Cortex of kidney (tissue), 1 donor: ENCODE measurements at places on chromosomes 5 and 9.

DNA sequence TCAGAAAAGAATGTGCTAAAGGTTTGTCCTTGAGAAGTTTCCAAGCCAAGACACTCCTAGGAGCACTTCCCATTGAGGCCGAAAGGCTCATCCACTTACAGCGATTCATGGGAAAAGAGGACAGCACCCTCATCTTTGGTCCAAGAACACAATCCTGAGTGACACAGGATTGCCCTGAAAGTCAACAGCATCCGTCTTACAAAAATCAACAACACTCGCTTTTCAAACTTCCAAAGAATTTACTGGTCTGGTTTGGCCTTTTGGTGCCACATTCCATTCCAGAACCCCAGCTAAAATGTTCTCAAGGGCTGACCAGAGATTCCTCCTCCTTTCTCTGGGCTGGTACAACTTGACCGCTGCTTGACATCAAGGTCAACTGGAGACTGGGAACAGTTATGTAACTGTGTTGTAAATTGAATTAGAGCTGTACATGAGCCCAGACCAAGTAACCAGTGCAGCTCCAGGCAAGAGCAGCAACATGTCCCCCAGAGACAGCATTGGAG, 415.8 kb upstream of the PIK3R1 start:
- no peak for DNase-seq

DNA sequence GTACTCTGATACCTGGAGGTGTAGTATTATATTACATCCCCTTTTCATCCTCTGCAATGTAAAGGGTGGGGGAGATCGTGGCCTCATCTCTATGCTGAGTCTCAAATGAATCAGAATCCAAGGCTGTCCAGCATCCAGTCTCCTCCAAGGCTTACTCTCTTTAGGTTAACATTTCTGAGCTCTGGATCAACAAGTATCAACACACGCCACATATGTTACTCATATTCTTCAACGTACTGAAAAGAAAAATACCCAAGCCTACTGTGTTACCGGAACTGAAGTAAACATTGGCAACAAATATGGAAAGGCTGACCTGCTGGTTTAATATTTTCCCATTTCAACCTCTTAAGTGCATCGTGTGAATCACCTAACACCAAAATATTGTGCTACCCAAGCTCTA, 241.8 kb downstream of the GAS1 start:
- no peak for DNase-seq

DNA sequence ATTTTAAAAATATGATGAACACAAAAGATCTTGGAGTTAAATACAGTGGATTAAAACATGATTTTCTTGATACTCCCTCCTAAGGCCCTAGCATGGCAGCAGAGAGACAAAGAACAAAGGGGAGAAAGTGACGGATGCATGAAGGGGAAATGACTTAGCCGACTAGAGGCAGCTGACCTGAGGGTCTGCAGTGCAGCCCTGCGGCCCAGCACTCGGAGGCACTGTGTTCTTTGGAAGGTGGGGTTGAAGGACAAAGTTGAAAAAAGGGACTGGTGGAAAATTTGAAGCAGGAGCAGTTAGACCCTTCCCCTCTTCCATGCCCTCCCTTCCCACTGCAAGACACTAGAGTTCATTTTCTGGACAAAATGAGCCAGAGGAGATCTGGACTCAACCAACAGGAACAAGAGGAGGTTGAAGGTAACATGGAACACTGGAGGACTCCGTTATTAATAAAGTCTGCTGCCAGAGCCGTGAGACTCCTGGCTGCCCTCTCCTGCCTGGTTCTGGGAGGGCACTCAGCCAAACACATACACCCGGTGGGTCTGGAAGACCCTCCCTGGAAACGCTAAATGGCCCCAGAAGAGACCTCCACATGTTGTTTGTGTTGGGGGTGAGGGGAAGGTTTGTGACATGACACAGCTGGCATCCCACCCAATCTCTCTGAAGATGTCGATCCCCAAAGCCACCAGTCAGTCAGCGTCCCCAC, 98.1 kb downstream of the JMY start:
- no peak for DNase-seq

DNA sequence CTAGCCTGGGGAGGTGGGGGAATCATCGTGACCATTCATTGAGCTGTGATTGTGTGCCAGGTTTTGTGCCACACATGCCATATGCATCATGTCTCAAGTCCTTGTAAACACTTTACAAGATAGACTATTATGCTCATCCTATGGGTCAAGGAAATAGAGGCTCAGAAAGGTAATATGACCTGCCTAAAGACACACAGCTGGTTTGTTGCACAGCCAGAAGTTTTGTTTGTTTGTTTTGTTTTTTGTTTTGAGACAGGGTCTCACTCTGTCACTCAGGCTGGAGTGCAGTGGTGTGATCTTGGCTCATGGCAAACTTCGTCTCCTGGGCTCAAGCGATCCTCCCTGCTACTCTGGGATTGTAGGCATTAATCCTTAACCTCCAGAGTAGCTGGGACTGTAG, 21.4 kb upstream of the CRB2 start:
- no peak for DNase-seq

DNA sequence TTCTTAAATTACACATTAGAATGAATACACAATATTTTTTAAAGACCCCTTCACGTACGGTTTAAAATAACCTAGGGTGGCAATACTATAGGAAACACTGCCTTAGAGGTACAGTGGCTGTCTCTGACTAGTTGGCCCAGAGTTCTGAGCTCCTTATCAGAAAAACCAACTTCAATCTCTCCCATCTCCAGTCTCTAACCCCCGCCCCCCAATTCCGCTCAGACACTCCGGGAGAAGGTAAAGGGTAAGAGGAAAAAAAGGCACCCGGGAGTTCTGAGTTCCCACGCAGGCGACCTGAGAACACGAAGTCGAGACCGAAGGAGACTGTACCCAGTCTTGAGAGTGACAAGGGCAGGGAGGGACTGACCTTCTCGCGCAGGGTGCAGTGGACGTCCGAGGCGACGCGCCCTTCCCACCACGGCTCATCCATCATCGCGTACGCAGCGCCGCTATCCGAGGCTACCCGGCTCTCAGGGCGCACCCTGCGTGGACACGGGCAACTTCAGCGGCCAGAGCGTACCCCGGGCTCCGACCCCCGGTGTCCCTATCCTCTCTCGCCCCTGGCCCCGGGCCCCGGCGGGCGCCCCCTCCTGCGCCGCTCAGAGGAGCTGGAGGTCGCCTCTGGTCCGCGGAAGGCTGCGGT, 752 bp downstream of the CCNJL start:
- no peak for DNase-seq

DNA sequence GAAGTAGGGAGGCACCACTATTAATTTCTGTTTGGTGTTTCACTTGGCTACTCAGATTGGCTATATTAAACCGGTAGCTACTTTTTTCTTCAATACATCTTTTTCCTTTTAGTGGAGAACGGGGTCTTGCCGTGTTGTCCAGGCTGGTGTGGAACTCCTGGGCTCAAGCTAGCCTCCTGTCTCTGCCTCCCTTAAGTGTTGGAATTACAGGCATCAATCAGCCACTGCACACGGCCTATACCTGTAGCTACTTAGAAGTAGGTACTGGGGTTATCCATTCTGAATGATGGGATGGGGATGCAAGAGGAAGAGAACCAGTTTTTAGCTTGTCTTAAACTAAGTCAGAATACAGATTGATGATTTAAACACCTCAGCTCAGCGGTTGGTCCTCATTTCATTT, 1.7 kb downstream of the UBE2D2 start:
- DNase-seq, result no peak

- no peak for DNase-seq
Measured at GRCh38 chr5:143781993-143782520, 29.9 kb upstream of the HMHB1 start.

DNA sequence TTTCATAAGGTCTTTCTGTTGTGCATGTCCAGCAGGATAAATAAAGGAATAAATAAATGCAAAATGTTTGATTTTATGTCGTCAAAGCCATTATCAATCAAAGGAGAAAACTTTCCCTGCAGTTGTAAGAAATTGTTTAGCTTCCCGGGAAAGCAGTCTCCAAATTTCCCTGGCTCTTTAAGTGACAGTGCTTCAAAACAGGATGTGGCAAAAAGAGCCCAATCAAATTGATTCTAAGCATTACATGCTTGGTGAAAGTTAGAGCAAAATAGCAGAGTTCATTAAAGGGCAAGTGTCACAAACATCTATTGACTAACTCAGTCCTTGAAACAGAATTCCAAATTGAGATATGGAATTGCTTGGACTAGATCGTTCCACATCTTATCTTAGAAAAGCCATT, 704.1 kb downstream of the PRELID2 start:
- DNase-seq, result no peak

DNA sequence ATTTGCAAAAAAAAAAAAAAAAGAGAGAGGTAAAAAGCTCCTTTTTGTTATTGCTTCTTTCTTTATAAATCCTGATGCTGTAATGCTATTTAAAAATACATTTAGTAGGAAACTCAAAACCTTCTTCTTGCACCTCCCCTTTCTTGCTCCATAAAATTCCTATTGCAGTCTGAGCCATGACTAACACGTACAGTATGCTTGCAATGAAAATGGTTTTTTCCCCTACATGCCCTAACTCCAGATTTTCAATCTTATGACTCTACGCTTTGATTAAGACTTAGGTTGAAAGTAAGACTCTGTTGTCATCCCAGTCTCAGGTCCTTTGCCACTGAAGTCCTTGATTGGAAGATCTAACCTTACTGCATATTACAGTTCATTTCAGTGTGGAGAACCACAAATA, 23.9 kb downstream of the FGF10 start:
- no peak for DNase-seq

DNA sequence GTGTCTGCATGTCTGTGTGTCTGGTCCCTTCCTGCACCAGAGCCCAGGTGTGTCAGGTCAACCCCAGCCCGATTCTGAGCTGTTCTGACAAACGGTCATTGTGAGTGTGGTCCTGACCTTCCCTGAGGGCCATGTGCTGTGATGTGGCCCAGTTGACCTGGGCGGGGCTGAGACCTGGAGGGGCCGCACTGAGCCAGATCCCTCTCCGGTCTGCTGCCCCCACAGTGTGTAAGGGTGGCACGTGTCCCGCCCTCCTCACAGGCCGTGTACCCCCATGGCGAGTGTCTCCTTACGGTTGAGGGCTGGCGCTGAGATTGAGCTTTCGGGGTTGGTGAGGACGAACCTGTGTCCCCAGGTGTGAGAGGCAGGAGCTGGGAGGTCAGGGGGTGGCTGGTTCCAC, 136.5 kb downstream of the MRPL36 start:
- no peak for DNase-seq

GRCh38 chr5:15959370-15960164, 220.0 kb downstream of the MARCHF11 start:
- no peak for DNase-seq

- DNase-seq, result no peak
Measured at GRCh38 chr5:132765311-132766019, 11.6 kb downstream of the SEPTIN8 start.

DNA sequence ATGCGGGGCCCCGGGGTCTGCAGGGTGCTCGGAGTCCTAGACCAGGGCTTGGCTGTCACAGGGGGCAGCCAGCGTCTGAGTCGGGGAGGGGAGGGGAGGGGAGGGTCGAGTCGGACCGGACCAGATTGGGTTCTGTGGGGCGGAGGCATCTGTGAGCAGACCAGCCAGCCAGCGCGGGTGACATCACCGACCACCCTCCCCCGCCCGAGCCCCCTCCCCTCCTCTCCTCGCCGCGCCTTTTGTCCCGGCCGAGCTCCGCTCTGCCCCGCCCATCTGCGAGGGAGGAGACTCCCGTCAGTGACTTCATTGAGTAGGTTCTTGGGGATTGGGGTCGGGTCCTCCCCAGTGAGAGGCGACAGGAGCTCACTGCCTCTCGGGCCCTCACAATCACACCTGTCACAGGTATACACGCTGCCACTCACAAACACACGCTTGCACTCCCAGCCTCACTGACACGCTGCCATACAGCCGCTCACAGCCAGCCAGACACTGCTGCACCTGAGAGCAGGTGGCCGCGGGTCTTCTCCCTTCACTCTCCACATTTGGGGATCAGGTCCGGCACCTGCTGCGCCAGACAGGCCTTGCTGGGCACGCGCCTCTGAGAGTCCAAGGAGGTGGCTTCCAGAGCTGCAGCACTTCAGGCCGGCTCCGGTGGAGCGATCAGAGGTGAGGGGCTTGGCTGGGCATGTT, 546 bp downstream of the DNAJB5 start:
- no peak for DNase-seq

- no peak for DNase-seq
Measured at GRCh38 chr9:127915801-127916719, 781 bp downstream of the ST6GALNAC4 start.

DNA sequence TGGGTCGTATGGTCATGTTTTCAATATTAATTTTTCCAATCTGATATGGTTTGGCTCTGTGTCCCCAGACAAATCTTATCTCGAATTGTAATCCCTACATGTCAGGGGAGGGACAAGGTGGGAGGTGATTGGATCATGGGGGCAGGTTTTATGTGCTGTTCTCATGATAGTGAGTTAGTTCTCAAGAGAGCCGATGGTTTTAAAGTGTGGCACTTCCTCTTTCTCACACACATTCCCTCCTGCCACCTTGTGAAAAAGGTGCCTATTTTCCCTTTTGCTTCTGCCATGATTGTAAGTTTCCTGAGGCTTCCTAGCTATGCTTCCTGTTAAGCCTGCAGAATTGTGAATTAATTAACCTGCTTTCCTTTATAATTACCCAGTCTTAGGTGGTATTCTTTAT, 309.1 kb upstream of the GRIN3A start:
- DNase-seq, result no peak

DNA sequence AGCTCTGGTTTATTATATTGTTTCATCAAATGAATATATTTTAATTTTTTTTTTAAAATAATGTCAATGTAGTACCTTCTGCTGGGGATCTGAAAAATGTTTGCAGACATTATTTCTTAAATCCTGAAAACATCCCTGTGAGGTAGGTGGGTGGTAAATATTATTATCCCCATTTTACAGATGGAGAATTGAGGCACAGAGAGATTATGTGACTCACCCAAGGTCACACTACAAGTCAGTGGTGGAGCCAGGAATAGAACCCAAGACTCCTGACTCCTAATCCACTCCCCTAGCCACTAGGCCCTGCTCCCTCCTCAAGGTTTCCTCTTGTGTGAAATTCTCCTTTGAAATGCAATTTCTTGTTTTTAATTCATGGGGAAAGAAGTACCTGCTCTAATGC, 171.4 kb downstream of the NIPBL start:
- DNase-seq, result no peak

- DNase-seq, result no peak
Measured at GRCh38 chr5:3740546-3741373, 145.1 kb downstream of the IRX1 start.

DNA sequence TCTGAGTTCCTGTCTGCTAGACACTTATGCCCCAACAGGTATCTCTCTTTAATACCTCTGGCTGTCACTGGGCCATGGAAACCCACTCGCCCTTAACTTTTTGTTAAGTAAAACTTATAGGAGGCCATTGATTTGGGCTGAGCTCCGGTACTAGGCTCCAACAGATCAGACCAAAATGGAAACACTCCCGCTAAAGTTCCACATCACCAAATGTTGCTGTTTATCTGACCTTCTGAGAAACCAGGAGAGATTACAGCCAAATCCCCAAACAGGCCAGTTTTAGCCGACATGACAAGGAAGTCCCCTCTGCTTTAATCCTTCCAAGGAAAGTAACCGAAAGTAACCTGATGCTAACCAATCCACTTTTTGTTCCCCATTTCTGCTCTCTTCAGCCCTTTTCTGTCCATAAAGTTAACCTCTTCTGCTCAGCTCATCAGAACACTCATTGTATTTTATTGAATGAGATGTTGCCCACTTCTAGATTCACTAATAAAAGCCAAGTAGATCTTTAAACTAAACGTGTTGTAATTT, 115.2 kb upstream of the LHFPL2 start:
- DNase-seq, result no peak
